Bone marrow (tissue), 2 donors: ENCODE measurements at places on chromosomes 1 and 21.

- DNase-seq = no peak
Observed at GRCh38 chr21:31514598-31514997, 144.9 kb upstream of the SOD1 start.

GRCh38 chr1:182644886-182645285, 39.5 kb downstream of the RGS8 start:
- DNase-seq = no peak

DNA sequence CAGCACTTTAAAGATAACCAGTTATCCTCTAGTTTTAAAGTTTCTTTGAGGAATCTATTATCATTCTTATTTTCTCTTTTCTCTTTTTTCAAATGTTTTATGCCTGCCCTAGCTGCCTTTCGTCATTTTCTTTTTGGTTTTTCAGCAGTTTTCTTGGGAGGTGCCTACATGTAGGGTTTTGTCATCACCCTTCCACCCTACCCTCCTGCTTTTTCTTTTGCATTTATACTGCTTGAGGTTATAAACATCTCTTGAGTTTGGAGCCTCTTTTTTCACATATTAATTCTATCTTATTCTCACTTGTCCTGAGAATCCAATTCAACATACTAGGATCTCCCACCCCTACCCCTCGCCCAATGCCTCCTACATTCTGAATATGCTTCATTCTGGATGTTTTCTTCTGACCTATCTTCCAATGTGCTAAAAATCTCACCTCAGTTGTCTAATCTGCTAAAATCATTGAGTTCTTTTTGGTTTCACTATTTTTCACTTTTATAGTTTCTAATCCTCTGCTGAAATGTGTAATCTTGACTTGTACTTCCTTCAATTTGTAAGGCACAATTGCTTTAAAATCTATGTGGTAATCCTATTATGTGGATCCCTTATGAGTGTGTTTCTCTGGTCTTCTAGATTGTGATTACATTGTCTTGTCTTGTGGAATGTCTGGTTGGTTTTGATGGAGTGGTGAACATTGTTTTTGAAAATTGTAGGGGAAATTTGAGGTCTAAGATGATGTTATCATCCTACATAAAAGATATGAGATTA, 38.7 kb downstream of the MIA3 start:
- no peak for DNase-seq

GRCh38 chr1:241507189-241507863, 12.2 kb downstream of the FH start:
- DNase-seq = no peak

DNA sequence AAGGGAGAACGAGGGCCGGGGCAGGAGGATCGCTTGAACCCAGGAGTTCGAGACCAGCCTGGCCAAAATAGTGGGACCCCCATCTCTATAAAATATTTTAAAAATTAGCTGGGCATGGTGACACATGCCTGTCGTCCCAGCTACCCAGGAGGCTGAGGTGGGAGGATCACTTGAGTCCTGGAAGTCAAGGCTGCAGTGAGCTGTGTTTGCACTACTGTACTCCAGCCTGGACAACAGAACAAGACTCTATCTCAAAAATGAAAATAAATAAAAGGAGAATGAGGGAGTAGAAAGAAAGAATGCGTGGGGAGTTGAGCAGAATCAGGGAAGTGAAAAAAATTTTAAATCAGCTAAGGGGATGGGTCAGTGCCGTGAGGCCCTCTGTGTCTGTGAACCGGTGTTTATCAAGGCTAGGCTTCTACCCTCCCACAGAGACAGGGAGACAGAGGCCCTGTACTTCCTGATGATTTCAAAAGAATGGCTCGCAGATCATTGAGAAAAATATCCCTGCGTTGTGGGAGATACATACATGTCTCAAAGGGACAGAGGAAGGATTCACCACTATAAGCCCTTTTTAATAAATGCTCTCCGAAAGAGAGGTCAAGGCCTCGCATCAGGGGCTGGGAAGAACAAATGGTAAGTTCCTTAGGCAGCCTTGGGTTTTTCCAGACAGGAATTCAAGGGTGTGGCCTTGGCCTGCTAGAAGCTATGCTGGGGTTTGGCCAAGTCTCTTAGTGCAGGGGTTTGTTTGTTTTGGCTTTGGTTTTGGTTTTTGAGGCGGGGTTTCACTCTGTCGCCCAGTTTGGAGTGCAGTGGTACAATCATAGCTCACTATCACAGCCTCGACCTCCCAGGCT, 20.7 kb downstream of the IL10RB start:
- no peak for DNase-seq

- no peak for DNase-seq
Observed at GRCh38 chr1:148160048-148160342, 7.9 kb upstream of the NBPF11 start.

DNA sequence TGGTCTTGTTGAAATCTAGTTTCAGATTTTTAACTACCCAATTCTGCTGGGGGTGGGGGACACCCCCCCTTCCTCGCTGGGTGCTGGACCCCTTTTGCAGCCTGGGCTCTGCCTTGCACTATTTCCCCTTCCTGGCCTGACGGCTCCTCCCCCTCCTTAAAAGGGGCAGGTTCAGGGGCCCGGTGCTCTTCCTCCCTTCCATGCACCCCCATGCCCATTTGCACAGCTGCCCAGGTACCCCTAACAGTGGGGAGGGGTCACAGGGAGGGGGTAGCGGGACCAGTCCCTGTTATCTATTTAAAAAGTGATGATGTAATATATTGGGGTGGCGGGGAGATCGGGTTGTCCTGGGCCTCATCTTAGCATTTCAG, 15.3 kb downstream of the ZBTB7B start:
- no peak for DNase-seq

DNA sequence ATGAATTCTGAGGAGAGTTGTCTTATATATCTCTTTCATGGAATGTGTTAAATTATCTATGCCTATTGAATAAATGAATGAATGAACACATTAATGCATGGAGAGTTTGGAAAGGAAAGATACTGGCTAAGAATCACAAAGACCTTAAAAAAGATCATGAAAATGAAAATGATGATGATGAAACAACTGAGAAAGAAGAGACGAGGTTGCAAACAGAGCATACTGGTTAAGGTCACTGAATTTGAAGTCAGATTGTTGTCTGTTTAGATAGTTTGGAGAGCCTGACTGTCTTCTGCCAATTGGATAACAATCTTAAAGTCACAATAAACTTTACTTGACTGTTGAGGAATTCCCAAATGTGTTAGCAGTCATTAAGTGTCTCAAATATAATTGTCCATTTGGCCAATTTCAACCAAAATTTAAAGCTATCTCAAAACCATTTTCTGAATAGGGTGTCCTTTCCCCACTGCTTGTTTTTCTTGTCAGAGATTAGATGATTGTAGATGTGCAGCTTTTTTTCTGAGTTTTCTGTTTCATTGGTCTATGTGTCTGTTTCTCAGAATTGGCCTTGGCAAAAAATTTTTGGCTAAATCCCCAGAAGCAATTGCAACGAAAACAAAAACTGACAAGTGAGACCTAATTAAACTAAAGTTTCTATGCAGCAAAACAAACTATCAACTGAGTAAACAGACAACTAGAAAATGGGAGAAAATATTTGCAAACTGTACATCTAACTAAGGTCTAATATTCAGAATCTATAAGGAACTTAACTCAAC, 132.2 kb downstream of the PTGER3 start:
- DNase-seq = no peak

GRCh38 chr21:34008618-34009017, 64.8 kb upstream of the MRPS6 start:
- no peak for DNase-seq

GRCh38 chr1:116954440-116954839, 44.7 kb downstream of the PTGFRN start:
- DNase-seq = no peak

DNA sequence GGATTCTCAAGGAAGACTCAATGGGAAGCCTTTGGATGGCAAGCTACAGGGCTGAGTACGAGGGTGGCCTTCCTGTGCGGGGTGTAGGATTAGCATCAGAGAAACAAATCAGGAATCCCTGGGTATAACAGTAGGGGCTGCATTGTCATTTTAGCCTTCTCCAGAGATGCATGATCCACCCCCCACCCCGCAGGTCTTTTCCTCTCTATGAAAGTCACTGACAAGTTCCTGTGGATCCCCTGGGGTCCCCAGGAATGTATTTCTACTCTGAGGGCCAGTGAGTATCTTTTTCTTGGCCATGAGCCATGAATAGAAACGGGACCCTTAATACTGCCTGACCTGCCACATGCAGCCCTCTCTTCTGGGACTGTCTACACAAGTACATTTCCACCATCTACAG, 473.0 kb upstream of the VAMP3 start:
- no peak for DNase-seq
